GM23248 (cell line): ENCODE measurements at places on chromosomes 5 and 9. TPM values are rescaled to one million over a fixed set of nuclear protein-coding genes. Genes with fewer than 3 reads are reported as not detected.

PTGES gene
- polyA plus RNA-seq: 22.0 and 22.4 TPM in 2 replicates

SAXO1 gene
- polyA plus RNA-seq: 0.65 and 0.83 TPM in 2 replicates

GRCh38 chr5:11724940-11725339 is 179.3 kb downstream of the CTNND2 start:
- no peaks in the 10 kb centered on the region for H3K27me3 ChIP-seq
- H3K27ac ChIP-seq: no peak overlapping the region

- H3K36me3 ChIP-seq: no peaks in the 10 kb centered on the region
- peak; percentile 79 for DNase-seq
- no peak overlapping the region for H3K27ac ChIP-seq
- H3K4me3 ChIP-seq: no peak overlapping the region
These were observed 303.5 kb downstream of the PLK2 start for GRCh38 chr5:58156361-58156760.

DNA sequence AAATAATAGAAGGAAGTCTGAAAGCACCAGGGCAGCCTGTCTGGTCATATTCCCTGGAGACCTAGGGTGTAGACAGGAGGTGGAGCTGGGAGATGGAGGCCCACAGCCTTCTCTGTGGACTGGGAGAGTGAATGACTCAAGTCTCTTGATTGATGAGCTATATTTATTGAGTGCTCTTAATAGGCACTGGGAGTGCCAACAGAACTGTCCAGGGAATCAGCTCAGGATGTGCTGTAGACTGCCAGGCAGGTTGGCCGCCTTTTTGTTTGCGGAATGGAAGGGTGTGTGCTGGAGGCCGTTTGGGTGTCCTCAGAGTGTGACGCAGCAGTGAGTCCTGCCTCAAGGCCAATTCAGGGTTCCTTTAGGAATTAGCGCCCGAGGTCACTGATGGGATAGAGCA is 33.4 kb upstream of the POMT1 start:
- H3K4me3 ChIP-seq: no peak overlapping the region
- H3K27ac ChIP-seq: no peak overlapping the region
- H3K4me1 ChIP-seq: no peaks in the 10 kb centered on the region
- peaks cover 64% of the 10 kb centered on the region for H3K36me3 ChIP-seq
